GM23248 (cell line): ENCODE measurements at places on chromosomes 6 and 20. TPM values are rescaled to one million over a fixed set of nuclear protein-coding genes. Genes with fewer than 3 reads are reported as not detected.

Gene ZSWIM3
- 4.3 and 5.3 TPM in 2 replicates for total RNA-seq

Gene LPA
- not detected in 2 replicates for total RNA-seq

Gene GINM1
- total RNA-seq, result 83.1 and 83.6 TPM in 2 replicates

GRCh38 chr6:21227486-21227885 is 366.1 kb upstream of the SOX4 start:
- DNase-seq, result peak; percentile 58

DNA sequence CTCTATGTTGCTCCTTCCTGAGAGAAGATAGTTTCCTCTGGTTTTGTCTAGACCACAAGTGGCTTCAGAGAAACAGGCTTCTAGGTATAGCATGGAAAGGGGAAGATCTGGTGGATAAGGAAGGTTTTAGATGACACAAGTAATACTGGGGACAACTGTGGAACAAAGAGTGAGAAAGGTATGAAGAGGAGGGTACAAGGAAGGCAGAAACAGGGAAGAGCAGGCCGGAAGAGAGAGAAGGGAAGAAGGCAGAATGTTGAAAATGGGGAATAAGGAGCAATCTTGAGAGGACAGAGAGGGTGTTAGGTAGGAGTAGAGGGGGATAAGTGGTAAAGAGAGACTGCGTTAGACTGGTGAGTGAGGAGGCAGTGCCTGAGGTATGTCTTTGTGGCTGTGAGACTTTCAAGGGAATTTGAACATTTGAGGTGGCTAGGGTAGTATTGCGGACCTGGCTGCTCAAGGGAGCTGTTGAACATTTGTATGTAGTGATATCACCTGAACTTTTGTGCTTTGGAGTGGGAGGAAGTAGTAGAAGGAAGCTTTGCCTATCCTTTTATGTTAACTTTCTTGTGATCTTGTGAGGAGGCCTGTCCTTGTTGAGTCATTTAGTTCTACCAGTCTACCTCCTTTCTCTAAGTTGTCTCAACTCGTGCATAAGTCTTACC is 69.5 kb downstream of the FOXO3 start:
- no peak for DNase-seq

DNA sequence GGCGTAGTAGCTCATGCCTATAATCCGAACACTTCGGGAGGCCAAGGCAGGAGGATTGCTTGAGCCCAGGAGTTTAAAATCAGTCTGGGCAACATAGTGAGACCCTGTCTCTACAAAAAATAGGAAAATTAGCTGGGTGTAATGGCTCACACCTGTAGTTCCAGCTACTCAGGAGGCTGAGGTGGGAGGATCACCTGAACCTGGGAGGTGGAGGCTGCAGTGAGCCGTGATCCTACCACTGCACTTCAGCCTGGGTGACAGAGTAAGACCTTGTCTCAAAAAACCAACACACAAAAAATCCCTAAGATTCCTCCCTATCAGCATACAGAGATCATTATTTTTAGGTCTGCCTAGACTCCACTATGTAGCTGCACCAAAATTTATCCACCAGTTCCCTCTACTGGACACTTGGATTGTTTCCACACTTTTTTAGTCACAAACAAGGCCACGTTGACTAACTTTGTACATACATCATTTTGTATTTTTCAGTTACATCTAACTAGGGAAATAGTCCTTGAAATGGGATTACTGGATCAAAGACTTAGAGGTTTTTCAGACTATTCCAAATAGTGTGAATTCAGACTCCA is 3.6 kb upstream of the PHF1 start:
- peak; percentile 79 for DNase-seq

GRCh38 chr6:150654608-150655007 is 54.9 kb downstream of the PLEKHG1 start:
- no peak for DNase-seq

GRCh38 chr6:164247106-164247505 is 832.6 kb downstream of the QKI start:
- peak; percentile 72 for DNase-seq

GRCh38 chr6:132598473-132598872 is 8.9 kb upstream of the TAAR5 start:
- peak; percentile 10 for DNase-seq

DNA sequence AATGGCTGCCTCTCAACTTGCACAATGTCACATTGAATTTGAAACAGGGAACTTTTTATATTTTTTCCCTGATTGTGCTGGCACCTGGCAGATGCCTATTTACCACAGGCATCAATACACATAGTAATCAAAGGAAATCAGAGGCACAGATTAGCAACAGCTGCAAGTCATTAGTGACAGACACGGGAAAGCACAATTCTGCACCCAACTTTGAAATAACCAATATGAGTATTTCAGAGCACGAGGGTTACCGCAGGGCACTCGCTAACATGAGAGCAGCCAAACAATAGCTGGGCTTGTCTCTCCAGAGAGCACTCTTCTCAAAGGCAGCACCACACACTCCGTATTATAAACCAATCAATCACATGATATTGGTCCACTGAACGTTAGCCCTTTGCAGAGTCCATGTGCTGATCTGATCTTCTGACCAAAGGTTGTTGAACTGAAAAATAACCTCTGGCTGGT is 149.5 kb downstream of the RNF144B start:
- DNase-seq, result no peak

- no peak for DNase-seq
These were observed 88.0 kb downstream of the CLIC5 start for GRCh38 chr6:45927421-45928320.
